Tibial nerve (tissue), 4 donors: ENCODE measurements at places on chromosomes 7 and 10. TPM values are rescaled to one million over a fixed set of nuclear protein-coding genes. Genes with fewer than 3 reads are reported as not detected.

DNA sequence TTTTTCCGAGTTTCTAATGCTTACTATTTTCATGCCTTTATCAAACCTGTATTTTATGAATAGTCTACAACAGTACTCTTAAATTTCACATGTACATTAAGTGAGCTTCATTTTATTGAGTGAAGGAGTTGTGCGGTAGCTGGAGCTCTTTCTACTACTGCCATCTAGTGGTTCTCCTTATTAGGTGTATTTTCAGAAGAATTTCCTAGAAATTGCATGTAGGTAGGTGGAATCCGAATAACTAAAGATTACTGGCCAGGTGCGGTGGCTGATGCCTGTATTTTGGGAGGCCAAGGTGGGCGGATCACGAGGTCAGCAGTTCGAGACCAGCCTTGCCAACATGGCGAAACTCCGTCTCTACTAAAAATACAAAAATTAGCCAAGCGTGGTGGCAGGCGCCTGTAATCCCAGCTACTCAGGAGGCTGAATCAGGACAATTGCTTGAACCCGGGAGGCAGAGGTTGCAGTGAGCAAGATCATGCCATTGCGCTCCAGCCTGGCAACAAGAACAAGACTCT, 38.3 kb downstream of the LRRC72 start:
- no peak for DNase-seq

- no peak for DNase-seq
Measured at GRCh38 chr10:12214093-12214492, 18.1 kb downstream of the CDC123 start.

DNA sequence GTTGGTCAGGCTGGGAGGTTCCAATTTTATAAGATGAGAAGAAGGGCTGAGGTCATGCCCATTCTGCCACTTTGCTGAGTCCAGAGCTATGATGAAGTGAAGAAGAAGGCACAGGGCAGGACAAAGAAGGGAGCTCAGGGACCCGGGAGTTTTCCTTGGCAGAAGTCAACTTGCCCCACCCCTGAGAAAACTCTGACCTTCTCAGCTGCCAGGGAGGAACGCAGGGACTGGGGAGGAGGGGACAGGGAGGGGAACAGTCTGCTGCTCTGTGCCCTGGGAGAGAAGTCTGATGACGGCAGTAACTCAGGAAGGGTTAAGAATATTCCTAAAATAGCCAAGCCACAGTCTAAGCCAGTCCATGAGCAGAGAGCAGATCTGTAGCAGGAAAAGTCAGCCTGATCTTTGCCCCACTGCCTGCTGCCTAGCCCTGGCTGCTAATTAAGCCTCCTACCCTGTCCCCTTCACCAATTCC, 11.7 kb downstream of the ADIRF start:
- no peak for DNase-seq

DNA sequence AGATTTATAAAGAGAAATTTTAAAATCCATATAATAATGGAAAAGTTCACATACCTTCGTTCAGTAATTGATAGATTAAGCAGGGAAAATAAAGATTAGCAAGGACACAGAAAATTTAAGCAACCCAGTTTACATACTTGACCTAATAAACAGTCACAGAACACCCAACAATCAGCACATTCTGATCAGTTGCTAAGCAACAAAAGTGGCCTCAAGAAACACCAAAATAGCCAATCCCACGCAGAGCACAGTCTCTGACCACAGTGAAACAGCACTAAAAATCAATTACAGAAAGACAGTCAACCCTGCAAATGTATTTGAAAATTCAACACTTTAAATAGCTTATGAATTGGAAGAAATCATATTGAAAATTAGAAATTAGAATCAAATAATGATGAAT, 39.3 kb upstream of the DRGX start:
- DNase-seq, result no peak

GRCh38 chr10:19749185-19749729, 67.0 kb upstream of the PLXDC2 start:
- DNase-seq, result no peak

ADAMTS14 gene
- 4.2 TPM for total RNA-seq

DNA sequence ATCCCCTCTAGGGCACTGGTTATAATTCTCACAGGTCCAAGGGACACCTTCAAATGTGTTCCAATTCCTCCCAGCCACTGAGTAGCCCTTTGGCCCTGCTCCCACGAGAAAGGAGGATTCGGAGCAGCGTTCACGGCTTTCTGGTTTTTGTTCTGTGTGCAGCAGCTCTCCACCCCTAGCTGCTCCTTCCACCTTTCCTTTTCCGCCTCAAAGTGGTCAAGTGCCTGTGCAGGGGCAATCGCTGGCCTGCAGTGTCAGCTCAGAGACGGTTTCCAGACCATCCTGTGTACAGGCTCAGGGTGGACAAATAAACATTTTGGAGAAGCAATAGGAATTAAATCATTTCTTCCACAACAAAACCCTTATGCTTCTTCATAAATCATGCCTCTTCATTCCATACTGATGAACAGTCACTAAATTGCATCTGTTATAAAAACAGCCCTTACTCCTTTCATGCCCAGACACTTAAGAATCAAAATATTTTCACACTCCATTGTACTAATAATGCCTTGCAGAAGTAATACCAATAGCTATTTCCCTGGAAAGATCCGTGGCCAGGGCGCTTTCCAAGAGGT, 1.1 kb downstream of the KIAA1549 start:
- no peak for DNase-seq

SPRN gene
- total RNA-seq, result not detected

DNAJC12 gene
- total RNA-seq, result 1.2 TPM

CYP3A7 gene
- total RNA-seq, result not detected

TRIM4 gene
- 53.8 TPM for total RNA-seq

DNA sequence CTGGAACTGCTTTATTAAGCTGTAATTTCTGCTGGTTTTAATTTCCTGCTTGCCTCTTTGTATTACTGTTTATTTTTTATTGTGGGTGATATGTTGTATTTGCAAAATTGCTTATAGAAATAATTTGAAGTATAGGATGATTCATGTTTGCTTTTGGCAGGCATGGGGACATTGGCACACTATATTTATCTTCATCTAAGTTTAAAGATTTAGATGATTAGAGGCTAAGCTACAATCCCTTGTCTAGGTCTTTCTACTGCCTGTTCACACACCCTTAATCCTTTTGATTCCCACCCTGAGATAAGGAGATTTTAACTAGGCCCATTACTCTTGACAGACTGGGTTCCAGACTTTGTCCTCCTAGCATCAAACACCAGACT, 182.8 kb upstream of the KAT6B start:
- DNase-seq, result no peak
